ENCODE measurements at places on chromosomes 1 and 21.

GRCh38 chr1:76160225-76160624, 85.7 kb downstream of the ST6GALNAC3 start:
- no peak for DNase-seq

DNA sequence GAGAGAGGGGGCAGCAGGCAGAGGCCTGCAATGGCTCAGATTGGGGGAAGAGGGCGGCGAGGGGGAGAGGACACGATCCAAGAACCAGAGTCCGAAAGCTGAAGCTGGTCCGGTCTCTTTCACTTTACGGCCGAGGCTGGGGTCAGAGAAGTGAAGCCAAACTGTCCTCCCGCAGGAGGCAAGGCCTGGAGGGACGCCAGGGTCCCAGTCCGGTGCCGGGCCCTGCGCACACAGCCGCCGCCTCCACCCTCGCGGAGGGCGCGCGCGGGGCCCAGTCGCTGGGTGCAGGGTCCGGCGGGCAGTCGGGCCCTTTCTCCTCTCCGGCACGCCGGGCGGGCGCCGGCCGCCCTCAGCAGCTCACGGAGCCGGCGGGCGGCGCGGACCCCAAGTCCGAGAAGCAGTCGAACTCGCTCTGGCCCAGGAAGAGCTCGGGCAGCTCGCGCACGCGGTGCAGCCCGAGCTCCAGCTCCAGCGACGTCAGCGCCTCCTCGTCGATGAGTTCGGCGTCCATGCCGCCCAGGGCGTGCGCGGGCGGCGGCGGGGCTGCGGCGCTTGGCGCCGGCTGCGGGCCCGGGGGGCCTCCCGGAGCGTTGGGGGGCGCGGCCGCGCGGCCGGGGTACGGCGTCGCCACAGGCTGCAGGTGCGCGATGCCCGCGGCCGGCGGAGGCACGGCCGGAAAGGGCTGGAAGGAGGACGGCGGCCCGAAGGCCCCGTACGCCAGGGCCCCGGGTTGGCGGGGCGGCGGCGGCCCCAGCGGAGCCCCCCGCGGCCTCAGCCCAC, 749 bp downstream of the CITED4 start:
- DNase-seq: peak; percentile 29

GRCh38 chr1:62138029-62138428, 56.6 kb upstream of the L1TD1 start:
- DNase-seq: no peak

DNA sequence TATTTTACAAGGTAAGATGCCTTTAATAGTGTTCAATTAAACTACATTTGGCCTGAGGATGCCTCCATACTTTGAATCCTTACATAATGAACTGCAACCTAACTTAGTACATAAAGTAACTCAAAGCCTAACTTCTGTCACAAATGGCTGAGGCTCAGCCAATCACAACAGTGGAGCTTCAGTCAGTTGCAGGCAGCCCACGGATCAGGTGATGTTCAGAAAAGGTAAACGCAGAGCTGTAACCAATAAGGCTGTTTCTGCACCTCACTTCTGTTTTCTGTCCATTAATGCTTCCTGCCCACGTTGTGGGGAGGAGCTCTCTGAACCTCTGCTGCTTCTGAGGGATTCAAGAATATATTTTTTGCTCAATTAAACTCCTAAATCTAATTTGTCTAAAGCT, 94.8 kb upstream of the KIAA0040 start:
- DNase-seq: peak; percentile 3

DNA sequence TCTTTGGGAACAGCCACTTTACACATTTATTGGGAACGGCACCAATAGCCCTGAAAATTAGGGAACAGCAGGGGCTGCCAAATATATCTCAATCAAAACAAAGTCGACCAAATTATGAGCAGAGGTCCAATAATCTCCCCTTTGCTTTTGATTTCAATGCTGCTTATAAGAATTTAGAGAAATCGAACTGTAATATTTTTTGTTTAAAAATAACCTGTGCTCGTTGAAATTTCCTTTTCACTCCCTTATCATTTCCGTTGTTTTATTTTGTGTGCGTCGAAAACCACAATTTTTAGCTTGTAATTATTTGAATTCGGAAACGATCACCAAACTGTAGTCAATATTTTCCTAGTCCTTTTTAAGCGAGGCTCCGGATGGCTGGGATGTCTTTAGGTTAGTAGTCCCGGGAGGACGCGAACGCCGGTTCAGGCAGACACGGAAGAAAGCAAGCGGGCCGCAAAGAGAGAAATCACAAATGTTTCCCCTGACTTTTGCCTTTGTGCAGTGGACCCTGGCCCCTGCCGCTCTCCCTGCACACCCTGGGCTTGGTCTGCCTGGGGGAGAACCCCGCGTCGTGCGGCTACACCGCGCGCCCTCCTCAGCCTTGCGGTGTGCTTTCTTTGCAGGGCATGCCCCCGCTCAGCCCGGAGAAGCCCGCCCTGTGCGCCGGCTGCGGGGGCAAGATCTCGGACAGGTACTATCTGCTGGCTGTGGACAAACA, 2.3 kb downstream of the LHX9 start:
- DNase-seq: no peak

DNA sequence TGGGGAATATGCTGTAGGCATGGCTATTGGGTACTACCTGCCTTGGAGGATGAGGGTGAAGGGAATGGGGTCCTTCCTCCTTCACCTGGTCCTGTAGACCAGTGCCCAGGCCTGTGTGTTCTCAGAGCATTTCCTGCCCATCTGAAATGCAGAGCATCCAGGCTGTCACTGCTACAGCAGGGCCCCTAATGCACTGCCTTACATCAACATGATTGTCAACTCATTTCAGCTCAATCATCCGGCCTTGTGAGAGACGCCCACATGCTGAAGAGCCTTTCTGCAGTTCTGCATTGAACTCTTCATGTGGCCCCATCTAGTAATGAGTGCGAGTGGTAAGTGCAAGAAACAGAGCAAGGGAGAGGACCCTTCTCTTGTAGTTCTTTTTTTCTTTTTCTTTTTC, 39.8 kb upstream of the SRP9 start:
- DNase-seq: no peak

DNA sequence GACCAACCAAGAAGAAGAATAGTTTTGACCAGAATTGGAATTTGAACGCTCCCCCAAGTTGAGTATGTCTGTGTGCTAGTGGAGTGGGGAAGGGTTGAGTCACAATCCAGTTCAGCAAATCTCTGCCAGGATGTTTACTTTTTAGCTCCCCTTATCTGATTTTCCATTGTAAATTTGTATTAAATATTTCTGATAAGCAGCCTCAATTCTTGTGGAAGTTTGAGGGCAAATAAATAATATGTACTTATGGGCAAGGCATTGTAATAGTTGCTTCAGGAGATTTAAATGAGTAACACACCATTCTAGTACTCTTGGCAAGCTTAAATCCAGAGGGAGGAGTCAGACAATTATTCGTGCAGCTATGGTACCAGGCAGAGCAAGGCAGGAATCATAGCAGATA, 14.4 kb downstream of the CXADR start:
- DNase-seq: no peak

- DNase-seq: no peak
These were observed 15.9 kb downstream of the C1orf94 start for GRCh38 chr1:34192621-34193020.

- no peak for DNase-seq
These were observed 24.9 kb upstream of the CDC42BPA start for GRCh38 chr1:227343206-227343605.

DNA sequence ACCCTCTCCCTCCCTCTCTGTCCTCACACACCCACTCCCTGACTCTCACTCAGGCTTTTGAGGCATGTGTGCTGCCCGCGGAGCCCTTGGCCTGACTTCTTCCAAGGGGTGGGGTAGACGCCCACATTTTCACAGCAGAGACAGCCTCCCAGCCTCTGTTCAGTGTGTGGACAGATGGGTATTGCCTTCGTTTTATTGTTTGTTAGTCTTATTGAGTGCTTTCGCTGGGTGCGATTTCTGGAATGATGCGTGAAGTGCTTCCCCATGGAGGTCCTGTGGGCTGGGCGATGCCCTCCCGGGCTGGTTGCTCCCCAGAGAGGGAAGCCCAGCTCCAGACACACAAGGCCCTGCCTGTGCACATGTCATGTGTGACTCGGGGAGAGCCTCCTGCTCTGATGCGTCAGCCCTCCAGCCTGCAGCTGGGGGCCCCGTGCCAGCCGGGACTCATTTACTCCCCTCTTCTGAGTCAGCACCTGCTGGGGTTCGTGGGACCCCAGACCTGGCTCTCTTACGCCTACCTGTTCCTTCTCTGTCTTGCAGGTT, 14.7 kb downstream of the PDXK start:
- DNase-seq: peak; percentile 29

DNA sequence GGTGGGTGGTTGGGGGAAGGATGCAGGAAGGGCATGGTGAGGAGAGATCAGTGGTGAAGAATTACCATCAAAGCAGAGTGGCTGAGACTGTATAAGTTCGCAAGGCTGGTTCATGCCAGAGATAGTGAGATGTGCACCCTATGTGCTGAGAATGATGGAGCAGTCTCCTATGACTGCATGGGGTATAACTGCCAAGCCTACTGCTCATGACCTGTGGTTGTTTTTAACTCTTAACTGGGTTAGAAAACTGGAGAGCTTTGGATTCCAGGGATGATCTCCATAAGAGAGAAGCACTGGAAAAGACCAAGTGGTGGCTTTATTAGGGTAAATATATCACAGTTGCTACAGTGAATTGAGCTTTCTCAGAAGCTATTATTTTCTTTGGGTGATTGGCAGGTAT, 16.2 kb downstream of the WNT2B start:
- no peak for DNase-seq

DNA sequence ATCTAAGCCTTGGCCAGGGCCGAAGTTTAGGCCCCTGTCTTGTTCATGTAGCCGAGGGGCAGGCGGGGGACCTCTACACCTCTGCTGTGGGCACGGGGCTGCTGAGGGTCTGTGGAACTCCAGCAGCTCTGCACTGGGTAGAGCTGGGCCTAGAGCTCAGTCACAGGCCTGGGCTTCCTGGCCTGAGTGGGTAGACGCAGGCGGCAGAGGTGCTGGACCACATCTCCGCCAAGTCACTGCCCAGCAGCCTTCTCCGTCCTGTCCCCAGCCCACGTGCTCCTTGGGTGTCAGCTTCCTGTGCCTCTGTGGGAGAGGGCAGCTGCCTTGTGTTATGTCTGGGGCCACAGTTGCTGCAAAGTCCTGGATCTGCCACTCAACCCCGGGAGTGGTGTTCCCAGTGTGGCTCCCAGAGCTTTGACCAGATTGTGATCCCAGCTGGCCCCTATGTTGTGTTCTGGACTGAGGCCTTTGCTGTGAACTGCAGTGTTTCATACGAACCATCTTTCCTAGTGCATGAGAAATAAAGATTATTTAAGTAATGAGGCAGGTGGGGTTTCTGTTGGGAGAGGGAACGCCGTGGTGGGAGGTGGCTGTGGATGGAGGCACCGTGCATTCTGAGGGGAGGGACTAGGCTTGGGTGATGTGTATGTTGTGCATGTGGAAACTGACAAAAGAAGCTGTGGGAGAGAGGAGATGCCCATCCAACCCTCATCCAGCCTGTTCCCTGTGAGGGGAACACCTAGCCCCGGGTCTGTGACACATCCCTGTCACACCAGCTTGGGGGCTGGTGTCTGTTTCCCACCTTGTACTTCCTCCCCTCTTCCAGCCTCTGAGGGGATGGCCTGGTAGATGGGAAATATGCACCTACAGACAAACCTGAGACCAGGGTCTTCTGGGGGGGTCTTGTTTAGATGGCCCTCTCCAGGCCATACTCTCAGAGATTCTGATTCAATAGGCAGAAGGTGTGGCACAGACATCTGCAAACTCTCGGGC, 12.2 kb downstream of the AMPD2 start:
- DNase-seq: no peak

- no peak for DNase-seq
These were observed 24.3 kb downstream of the WNT2B start for GRCh38 chr1:112533029-112533428.

DNA sequence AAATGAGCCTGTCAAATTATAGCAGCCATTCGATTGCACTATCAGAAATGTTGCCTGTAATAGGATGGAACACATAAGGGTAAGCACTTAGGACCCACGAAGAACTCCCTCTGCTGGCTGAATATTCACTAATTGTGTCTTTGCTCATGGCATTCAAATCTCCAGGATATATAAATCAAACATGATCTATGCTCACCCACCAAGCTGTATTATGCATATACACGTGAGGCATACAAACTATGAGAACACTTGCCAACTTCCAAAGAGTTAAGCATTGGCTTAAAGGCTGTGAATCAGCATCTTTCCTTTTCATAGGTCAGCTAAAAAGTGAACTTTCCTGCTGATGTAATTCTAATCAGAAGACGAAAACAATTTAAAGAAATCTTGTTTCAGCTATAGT, 34.5 kb downstream of the TMPRSS15 start:
- peak; percentile 11 for DNase-seq

GRCh38 chr1:42330215-42330614, 4.8 kb downstream of the FOXJ3 start:
- no peak for DNase-seq

- DNase-seq: no peak
These were observed 58.4 kb upstream of the PARP1 start for GRCh38 chr1:226466296-226466695.

GRCh38 chr1:82695443-82695842, 894.7 kb downstream of the ADGRL2 start:
- no peak for DNase-seq

- DNase-seq: no peak
These were observed 17.0 kb upstream of the ANGEL2 start for GRCh38 chr1:213032651-213033050.

DNA sequence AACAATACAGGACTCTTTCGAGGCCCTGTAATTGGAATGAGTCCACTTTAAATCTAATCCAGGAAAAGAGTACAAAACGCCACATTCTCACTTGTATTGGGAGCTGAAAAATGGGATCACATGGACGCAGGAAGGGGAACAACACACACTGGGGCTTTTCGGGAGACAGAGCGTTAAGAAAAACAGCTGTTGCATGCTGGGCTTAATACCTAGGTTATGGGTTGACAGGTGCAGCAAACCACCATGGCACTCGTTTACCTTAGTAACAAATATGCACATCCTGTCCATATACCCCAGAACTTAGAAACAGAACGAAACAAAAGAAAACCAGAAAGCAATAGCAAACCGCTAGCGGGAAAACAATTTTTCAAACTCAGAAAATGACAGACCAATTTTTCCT, 1532.7 kb upstream of the TPTE start:
- peak; percentile 48 for DNase-seq

- DNase-seq: peak; percentile 53
These were observed 27.2 kb downstream of the PUM1 start for GRCh38 chr1:31038360-31038759.

DNA sequence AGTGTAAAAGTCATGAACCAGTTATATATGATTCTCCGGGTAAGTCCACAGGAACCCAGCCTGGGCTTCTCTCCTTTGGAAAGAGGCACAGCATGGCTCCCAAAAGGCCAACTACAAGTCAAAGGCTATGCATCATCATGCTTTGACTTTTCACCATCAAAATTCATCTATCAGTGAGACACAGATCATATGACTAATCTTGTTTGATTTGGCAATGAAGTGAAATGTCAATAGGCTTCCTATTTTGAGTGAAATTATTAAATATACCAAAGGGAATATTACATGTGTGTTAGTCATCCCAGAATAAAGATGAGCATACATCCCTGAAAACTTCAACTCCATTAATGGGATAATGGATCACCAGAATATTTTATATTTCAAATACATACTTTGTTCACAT, 83.5 kb upstream of the ADGRL2 start:
- no peak for DNase-seq

- peak; percentile 20 for DNase-seq
These were observed 105.9 kb upstream of the POU3F1 start for GRCh38 chr1:38152351-38153065.
